Uterus (tissue), 4 donors: ENCODE measurements at places on chromosomes 12 and 14. TPM values are rescaled to one million over a fixed set of nuclear protein-coding genes. Genes with fewer than 3 reads are reported as not detected.

GLIPR1L1 gene
- not detected for total RNA-seq

- DNase-seq, result no peak
Observed at GRCh38 chr12:122788387-122788786, 14.0 kb downstream of the CCDC62 start.

- DNase-seq, result no peak
Observed at GRCh38 chr12:100302081-100302480, 35.1 kb downstream of the SCYL2 start.

FAM186B gene
- 0.77 TPM for total RNA-seq

TBC1D30 gene
- 12.3 TPM for total RNA-seq

DNA sequence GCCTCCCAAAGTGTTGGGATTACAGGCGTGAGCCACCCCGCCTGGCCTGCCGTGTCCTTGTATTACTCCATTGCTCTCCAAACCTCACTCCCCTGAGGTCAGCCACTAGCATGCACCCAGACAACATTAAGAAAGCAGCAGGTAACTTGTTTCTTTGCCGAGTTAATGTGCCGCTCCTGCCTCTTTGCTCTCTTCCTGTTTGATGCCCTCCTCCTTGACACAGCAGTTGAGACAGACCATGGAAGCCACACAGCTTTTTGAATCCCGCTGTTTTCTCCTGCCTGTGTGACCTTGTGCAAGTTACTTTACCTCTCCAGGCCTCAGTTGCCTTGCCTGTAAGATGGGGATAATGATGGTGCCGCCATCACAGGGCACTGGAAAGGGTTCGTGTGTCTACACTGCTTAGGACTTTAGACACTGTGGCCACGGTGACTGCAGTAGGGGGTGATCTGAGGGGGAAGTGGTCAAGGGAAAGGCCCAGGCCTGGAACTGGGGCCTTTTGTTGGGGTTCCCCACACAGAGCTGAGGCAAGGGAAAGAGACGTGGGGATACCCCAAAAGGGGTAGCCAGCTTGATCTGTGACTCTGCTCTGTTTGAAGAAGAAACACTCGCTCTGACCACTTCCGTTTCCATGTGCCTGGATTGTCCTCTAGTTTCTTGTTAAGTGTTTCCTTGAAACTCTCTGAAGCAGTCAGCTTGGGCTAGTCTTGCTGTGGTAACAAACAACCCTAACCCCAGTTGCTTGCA is 69.3 kb downstream of the RIN3 start:
- DNase-seq, result no peak

TMEM179 gene
- total RNA-seq, result 2.3 TPM

PLXNC1 gene
- total RNA-seq, result 11.6 TPM

DNA sequence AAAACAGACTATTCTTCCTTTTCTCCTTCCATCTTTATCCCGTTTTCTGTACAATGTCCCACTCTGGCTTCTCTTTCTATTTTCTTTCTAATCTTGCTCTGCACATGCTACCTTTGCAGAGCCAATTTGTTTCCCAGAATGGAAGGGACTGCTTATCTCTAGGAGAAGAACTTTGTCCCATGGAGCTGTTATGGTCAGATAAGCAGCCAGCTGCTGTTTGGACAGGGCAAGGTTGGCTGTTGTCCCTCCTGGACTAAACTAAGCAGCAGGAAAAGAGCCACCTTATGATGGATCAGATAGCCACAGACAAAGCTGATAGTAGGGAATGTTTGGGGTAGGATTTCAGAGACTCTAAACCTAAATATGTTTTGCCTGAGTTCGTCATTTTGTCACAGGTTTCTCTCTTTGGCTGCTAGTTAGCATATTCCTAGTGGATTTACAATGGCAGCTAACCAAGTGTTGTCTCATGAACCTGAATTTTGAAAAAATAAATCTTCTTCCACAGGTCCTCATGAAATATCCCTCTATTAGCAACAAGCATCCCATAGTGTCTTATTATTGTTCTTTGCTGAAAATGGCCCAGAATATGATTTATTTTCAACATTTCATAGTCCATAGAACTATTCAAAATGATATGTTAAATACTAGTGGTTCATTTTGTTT is 262.8 kb downstream of the SLC16A7 start:
- no peak for DNase-seq

GRCh38 chr12:92673756-92674155 is 29.0 kb upstream of the PLEKHG7 start:
- DNase-seq, result no peak

SLCO1A2 gene
- not detected for total RNA-seq

GRCh38 chr14:89794096-89794495 is 160.4 kb downstream of the EFCAB11 start:
- peak; percentile 37 for DNase-seq

GRCh38 chr12:108333898-108334699 is 5.0 kb downstream of the CMKLR1 start:
- no peak for DNase-seq

CATSPERB gene
- total RNA-seq, result 3.3 TPM

PSME2 gene
- total RNA-seq, result 19.7 TPM

ITGA7 gene
- 6.8 TPM for total RNA-seq

GRCh38 chr12:79006306-79006705 is 141.7 kb downstream of the SYT1 start:
- no peak for DNase-seq

- no peak for DNase-seq
Observed at GRCh38 chr14:96564389-96564788, 62.2 kb downstream of the PAPOLA start.

DNA sequence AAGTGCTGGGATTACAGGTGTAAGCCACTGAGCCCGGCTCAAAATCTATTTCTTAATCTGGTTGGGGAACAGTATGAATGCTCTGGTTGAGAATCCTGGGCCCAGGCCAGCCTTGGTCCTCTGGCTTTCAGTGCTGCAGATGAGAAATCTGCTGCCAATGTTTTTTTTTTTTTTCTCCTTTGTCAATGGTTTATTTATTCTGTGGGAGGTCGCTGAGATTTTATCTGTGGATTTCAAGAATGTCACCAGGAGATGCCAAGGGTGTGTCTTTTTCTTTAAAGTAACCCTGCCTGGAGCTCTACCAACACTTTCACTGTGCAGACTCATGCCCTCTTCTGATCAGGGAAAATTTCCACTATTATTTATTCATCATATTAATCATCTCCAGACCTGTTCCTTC is 3.6 kb downstream of the SLC25A29 start:
- no peak for DNase-seq

KCNC2 gene
- total RNA-seq, result not detected

DNA sequence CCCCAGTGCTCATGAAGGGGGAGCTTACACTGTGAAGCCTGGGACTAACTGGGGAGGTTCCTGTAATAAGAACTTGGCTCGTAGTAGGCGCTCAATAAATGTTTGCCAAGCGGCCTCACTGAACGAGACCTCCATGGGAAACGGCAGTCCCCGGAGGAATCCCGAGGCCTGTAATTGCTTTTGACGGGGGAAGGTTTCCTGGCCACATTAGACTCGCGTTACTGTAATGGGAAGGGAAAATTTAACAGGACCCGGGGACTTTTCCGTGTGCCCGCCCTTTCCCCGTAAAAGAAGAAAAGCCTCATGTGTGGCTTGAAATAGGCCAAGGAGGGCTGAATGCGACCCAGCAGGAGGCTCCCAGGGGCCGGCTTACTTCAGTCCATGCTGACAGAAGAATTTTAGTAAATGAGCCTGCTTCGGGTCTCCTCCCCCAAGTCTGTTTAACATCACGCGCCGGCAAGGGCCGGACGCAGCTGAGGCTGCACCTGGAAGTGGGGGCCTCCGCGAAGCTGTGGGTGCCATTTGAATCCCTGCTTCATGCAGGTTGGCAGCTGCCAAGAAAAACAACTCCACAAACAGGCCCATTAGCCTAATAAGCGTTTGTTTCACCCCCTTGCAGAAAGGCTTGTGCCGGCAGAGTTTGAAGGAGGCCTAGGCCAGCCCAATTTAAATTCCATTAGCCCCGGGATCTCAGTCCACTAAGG is 39.8 kb upstream of the PWP1 start:
- peak; percentile 17 for DNase-seq

MAP1LC3B2 gene
- total RNA-seq, result 3.6 TPM

P2RX2 gene
- not detected for total RNA-seq

DNA sequence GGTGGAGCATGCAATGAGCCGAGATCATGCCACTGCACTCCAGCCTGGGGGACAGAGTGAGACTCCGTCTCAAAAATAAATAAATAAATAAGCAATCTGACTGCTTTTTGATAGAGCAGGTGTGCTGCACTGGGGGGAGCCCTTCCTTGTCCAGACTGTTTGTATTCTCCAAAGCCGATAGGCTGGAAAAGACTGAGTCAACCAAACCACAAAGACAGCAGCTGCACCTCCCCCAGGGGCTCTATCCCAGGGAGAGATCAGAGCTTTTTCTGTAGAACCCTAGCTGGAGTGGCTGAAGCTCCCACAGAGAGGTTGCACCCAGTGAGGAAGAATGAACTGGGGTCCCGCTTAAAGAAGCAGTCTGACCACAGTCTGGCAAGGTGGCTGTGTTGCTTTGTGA is 45.8 kb upstream of the LALBA start:
- DNase-seq, result no peak

RND1 gene
- 0.88 TPM for total RNA-seq

ATXN3 gene
- 126 TPM for total RNA-seq

TAS2R9 gene
- 0.28 TPM for total RNA-seq

NOVA1 gene
- 43.1 TPM for total RNA-seq

GRCh38 chr12:130017591-130018449 is 114.0 kb upstream of the TMEM132D start:
- DNase-seq, result no peak

DNA sequence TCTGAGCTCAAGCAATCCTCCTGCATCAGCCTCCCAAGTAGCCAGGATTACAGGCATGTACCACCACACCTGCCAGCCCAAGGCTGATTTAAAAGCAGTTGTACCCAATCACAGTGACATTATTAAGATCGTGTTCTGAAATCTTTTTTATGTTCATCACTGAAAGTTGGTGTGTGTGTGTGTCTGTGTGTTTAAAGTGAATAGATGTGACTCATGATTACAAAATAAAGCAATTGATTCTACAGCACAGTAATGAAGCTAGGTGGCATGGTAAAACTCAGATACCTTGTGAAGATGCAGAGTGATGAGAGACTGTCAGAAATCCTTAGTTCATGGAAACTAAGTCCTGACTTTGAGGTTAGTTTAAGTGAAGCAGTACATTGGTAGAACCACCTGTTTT is 74.2 kb upstream of the ATP2B1 start:
- DNase-seq, result no peak

GRCh38 chr12:28925719-28926376 is 223.2 kb upstream of the FAR2 start:
- peak; percentile 45 for DNase-seq

- DNase-seq, result no peak
Observed at GRCh38 chr12:29414368-29414767, 33.4 kb upstream of the ERGIC2 start.

- no peak for DNase-seq
Observed at GRCh38 chr14:83019744-83020414, 1486.2 kb upstream of the SEL1L start.

DNA sequence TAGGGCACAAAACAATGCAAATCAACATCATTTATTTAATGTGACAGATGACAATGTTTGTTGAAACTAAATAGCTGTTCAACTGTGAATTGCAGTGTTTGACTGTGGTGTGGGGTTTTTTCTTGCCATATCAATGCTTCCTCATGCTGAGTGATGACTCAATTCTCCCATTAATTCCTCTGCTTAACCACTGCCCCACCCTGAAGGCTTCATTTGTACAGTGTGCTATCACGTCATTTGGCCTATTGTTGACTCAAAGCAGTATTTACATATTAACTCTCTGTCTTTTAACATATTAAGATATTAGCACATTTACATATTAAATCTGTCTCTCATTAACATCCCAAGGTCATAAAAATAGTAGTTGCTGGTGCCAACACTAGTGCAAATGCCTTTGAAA is 164.8 kb upstream of the NRXN3 start:
- no peak for DNase-seq

- no peak for DNase-seq
Observed at GRCh38 chr12:100168562-100168961, 25.9 kb upstream of the BLTP3B start.

- peak; percentile 72 for DNase-seq
Observed at GRCh38 chr14:68585690-68586089, 207.2 kb downstream of the ZFP36L1 start.

PCED1B gene
- 1.0 TPM for total RNA-seq

DNA sequence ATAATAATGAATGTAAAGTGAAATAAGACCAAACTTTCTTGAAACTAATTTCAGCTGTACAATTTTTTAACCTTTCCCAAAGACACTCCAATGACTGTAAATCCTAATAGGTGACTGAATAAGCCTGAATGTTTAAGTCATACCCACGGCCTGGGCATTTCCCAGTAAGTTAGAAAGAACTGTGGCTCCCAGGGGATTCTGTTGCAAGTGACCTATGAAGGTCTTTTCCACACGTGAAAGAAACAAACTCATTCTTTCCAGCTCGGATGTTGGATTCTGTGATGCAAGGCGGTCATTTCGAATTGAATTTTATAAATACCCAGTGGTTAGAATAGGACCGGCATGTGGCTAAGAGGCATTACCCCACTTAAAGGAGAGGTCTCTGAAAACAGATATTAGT is 1134.4 kb downstream of the GALC start:
- no peak for DNase-seq

ATF7 gene
- 47.6 TPM for total RNA-seq

- no peak for DNase-seq
Observed at GRCh38 chr12:57730336-57731067, 8.0 kb downstream of the AGAP2 start.

DNA sequence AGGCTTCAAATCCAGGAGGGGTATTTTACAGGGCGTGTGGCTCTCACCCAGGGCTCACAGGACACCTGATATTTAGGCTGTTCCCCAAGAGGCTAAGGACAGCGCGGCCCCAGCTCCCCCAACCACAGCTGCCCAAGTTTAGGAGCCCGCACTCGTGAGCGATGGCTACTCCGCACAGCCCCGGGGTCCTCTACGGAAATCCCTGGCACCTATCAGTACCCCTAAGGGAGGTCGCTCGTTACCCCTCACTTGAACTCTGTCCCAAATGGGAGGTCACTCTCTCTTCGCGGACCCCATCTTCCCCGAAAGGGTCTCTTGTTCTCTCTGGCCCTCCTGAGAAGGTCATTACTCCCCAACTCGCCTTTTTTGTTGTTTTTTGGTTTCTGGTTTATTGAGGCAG is 708 bp upstream of the P2RX4 start:
- no peak for DNase-seq

GRCh38 chr12:57129889-57130288 is 1.6 kb downstream of the LRP1 start:
- DNase-seq, result peak; percentile 79

GRCh38 chr12:4591180-4591687 is 29.2 kb downstream of the DYRK4 start:
- no peak for DNase-seq

DNA sequence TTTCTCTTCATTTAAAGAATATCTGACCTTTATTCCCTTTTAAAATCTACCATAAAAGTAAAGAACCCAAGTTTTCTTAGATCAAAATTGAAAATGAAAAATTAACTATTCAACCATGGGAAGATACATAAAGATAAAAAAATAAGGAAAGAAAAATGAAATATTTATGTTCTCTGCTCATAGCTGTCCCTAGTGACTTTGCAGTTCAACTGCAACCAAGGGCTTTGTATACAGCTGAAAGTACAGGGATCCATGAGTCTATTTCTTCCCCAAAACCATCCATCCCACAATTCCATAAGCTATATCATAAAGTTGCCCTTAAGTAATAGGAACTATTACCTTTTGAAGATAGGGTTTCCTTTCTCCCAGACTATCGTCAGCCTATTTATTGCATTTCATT is 113.1 kb downstream of the ITPR2 start:
- no peak for DNase-seq

GRCh38 chr12:52675301-52675701 is 4.9 kb downstream of the KRT1 start:
- DNase-seq, result no peak
